HEK293T (cell line): ENCODE measurements at places on chromosomes 2 and 18.

DNA sequence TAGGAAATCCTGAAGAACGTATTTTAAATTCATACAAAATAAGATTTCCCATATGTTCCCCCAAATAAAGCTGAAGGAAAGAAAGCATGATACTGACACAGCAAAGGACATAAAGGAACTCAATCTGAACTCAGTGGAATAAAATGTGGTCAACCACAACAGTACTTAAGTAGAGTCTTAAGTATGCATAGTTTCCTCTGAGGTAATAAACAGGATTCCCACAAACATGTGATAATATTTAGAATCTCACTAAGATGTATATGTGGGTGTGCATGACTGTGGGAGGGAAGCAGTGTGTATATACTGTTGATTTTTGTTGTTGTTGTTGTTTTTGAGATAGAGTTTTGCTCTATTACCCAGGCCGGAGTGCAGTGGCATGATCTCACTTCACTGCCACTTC is 69.3 kb downstream of the NOL10 start:
- DNase-seq = no peak

DNA sequence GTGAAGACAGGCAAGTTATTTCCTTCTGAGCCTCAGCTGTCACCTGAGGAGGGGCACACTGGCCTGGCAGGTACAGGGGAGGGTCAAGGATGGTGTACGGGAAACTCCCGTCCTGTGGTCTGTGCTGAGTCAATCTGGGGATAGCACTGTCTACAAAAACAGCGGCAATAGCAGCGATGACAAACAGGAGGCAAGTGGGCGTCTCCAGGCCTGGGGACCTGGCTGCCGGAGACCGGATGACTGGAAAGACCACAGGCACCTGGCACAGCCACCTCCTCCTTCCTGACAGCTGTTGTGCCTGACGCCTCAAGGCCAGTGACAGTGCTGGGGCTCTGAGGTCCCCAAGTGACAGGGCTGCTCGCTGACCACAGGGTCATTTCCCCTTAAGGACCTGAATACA is 202.1 kb upstream of the HS6ST1 start:
- no peak for DNase-seq

DNA sequence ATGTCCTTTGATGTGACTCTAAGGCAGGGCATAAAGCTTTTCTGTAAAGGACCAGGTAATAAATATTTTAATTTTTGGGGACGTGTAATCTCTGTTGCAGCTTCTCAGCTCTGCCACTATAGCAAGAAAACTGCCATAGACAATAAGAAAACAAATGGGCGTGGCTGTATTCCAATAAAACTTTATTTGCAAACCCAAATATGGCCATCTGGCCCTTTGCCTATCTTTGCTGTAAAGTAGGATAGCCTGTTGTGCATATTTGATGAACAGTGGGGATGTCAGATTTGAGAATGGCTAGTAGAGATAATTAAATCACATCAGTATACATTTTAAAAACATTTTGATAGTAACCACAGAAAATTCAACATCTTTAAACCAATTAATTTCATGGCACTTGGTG is 95.6 kb upstream of the NOSTRIN start:
- DNase-seq = no peak

GRCh38 chr2:176856683-176857082 is 355.9 kb upstream of the HNRNPA3 start:
- no peak for DNase-seq

DNA sequence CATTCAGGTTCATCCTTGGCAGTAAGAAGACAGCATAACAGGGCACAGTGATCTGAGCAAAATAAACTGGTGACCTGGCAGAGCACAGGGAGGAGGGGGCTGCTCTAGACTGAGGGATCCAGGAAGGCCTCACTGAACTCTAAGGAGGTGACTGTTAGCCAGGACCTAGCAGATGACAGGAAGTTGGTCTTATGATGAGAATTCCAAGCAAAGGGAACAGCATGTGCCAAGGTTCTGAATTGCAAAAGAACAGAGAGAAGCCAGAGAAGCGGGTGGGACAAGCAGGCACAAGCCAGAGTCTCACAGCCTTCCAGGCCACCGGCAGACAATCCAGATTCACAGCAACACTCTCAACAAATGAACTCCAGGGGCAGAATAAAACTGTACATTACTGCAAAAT is 152.7 kb upstream of the PTPRM start:
- no peak for DNase-seq

- no peak for DNase-seq
Observed at GRCh38 chr2:22734373-22735045, 650.5 kb upstream of the KLHL29 start.
